Tibial nerve (tissue), 4 donors: ENCODE measurements at places on chromosomes 4 and X.

DNA sequence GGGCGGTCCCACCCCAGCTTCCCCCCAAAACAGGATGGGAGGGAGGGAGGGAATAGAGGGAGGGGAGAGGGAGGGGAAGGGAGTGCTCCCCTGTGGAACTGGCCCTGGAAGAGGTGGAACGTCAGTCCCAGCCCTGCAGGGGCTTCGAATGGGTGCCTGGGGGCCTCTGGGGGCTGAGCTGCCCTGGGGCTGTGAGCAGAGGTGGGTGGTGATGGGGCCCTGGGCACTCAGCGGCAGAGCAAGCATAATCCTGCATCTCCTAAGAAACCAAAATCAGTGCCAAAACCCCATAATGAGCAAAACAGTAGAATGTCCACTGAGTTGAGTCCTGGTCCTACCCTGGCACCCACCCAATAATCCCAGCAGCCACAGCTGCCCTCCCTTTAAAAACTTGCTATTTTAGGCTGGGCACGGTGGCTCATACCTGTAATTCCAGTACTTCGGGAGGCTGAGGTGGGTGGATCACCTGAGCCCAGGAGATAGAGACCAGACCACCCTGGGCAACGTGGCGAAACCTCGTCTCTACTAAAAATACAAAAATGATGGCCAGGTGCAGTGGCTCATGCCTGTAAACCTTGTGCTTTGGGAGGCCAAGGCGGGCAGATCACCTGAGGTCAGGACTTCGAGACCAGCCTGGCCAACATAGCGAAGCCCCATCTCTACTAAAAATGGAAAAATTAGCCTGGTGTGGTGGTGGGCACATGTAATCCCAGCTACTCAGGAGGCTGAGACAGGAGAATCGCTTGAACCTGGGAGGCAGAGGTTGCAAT is 11.1 kb downstream of the DOK7 start:
- no peaks in the 10 kb centered on the region for H3K27me3 ChIP-seq
- H3K36me3 ChIP-seq: no peaks in the 10 kb centered on the region
- H3K4me1 ChIP-seq: no peaks in the 10 kb centered on the region
- H3K4me3 ChIP-seq: no peak overlapping the region
- no peak overlapping the region for H3K27ac ChIP-seq

- peaks cover 17% of the 10 kb centered on the region for H3K36me3 ChIP-seq
- H3K27ac ChIP-seq: no peak overlapping the region
- H3K27me3 ChIP-seq: no peaks in the 10 kb centered on the region
- no peak for DNase-seq
These were observed 9.2 kb downstream of the PLK4 start for GRCh38 chr4:127889903-127890302.

DNA sequence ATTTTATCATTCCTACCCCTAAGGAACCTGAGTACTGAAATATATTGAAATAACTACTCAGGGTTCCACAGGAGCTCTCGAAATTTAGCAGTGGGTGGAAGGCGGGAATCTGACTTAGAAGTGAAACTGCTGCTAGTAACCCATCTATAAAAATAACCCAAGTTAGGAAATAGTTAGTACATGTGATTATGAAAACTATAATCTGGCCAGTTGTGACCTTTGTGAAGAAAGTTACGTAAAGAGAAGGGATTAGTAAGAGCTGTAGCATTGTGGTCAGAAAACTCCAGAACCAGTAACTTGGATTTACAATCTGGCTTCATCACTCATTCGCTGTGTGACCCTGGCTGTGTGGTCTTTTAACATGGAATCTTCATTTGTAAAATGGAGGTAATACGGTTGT is 175.5 kb downstream of the RAPGEF2 start:
- H3K27me3 ChIP-seq: no peaks in the 10 kb centered on the region
- DNase-seq: no peak
- peaks cover 16% of the 10 kb centered on the region for H3K4me1 ChIP-seq
- H3K27ac ChIP-seq: no peak overlapping the region
- no peak overlapping the region for H3K4me3 ChIP-seq

GRCh38 chr4:154429176-154429575 is 62.4 kb downstream of the DCHS2 start:
- H3K27ac ChIP-seq: no peak overlapping the region
- H3K36me3 ChIP-seq: no peaks in the 10 kb centered on the region
- no peak for DNase-seq
- no peaks in the 10 kb centered on the region for H3K27me3 ChIP-seq

- no peak overlapping the region for H3K27ac ChIP-seq
- H3K4me3 ChIP-seq: no peak overlapping the region
- no peaks in the 10 kb centered on the region for H3K27me3 ChIP-seq
- no peaks in the 10 kb centered on the region for H3K36me3 ChIP-seq
- H3K4me1 ChIP-seq: no peaks in the 10 kb centered on the region
These were observed 77.5 kb downstream of the HCCS start for GRCh38 chrX:11188664-11189063.

GRCh38 chr4:16931339-16932305 is 33.2 kb upstream of the LDB2 start:
- H3K36me3 ChIP-seq: no peaks in the 10 kb centered on the region
- no peak for DNase-seq
- no peaks in the 10 kb centered on the region for H3K4me1 ChIP-seq
- H3K4me3 ChIP-seq: no peak overlapping the region

- no peaks in the 10 kb centered on the region for H3K36me3 ChIP-seq
- no peak for DNase-seq
- no peak overlapping the region for H3K27ac ChIP-seq
- H3K27me3 ChIP-seq: no peaks in the 10 kb centered on the region
- H3K4me1 ChIP-seq: no peaks in the 10 kb centered on the region
These were observed 469.0 kb upstream of the MAGEB2 start for GRCh38 chrX:29746326-29746725.

- no peak overlapping the region for H3K4me3 ChIP-seq
- no peaks in the 10 kb centered on the region for H3K27me3 ChIP-seq
- H3K36me3 ChIP-seq: no peaks in the 10 kb centered on the region
- DNase-seq: no peak
These were observed 44.2 kb downstream of the MTHFD2L start for GRCh38 chr4:74202062-74202586.
